ENCODE measurements at places on chromosomes 12 and 14.
A peak's percentile ranks its signal among the peaks of the same experiment; 100 is the strongest.

DNA sequence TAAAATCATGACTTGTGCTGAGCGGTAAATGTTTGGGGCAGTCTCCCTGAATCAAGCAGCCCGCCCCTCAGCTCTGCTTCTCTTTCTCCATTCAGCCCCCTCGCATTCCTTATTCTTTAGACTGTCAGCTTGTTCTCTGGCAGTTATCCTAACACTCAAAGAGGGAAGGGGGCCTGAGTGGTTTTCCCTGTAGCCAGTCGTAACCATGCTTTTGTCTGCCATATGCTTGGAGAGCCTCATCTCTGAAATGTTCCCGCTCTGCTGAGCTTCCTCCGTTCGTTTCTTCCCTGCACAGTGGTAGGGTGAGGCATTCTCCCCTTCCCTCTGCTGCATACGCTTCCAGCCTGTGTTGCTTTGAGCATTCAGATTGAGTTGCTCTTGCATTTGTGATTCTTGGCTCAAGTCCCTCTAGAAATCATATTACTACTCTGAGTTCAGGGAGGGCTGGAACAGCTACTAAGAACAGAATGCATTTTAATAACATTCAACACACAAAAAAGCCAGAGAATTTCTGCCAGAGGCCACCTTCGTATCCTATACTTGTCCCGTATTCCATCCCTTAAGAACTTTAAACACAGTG, 119.7 kb downstream of the FBXL14 start:
- peak; percentile 95 for DNase-seq

DNA sequence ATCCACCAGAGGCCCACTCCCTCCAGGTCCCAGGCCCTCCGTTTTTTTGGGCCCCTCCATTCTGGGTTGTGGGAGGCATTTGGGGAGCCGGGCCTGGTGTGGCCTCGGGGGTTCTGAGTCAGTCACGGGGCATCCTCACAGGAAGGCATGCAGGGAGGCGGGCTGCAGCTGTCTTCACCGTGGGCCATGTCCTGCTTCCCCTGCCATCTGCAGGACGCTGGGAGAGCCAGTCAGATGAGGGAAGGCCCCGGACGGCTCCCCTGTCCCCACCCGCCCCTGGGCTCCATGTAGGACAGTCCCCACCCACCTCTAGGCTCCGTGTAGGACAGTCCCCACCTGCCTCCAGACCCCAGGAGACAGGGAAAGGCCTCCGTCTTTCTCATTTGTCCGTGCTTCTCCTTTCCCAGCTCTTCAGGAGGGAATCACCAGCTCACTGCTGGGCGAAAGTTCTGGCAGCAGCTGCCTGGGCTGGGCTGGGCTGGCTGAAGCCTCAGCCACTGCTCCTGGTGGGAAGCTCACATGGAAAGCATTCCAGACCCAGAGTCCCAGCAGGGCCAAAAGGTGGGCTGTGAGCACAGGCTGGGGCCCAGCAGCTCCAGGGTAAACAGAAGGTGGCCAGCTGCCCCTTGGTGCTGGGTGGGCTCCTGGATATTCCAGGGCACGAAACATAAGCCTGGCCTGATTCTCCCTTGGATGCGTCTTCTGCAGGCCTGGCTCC, 217.8 kb downstream of the KIF26A start:
- no peak for DNase-seq

DNA sequence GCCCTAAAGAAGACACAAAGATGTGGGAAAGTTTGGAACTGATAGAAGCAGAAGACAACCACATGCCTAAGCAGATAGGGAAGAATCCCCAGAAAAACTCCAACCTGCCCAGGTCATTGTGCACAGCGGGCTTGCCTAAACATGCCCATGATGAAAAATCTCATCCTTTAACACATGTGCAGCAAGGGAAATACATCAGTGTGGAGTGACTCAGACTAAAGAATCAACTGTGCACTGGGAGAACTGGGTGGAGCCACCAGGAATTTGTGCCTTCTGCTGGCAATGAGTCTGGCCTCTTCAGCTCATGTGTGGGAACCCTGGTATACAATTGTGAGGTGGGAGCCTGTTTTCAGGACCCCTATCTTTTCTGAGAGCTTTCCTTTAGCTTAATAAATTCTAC, 398.5 kb downstream of the FSCB start:
- no peak for DNase-seq

- DNase-seq: no peak
Measured at GRCh38 chr14:26707234-26707633, 109.4 kb upstream of the NOVA1 start.

DNA sequence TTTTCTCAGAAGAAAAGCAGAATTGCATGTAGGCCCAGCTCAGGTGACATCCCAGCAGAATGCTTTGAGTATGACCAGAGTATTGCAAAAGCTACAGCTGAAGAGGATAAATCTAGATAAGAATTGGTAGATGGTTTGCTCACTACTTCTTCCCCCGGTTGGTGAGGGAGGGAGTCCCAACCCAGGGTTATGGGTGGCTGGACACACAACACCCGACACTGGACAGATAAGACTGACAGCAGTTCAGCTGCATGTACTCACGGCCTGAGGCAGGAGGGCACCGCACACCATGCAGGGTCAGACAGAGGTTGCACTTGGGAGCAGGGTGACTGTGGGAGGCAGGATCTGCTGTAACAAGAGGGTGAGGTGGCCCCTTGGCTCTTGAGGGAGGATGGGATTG, 1.7 kb upstream of the CLEC4C start:
- DNase-seq: no peak

- DNase-seq: no peak
Measured at GRCh38 chr14:102737402-102738372, 39.6 kb upstream of the TRAF3 start.

DNA sequence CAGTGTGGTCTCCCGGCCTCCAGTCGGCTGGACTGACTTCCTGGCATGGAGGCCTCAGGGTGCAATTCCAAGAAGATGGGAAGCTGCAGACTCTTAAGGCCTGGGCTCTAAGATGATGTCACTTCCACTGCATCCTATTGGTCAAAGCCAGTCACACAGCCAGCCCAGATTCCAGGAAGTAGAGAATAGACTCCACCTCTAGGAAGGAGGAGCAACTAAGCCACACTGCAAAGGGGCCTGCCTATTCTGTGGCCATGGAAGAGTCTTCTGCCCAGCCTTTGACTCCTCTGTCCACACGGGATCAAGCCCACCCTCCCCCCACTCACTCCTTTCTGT, 103.9 kb upstream of the RFLNA start:
- DNase-seq: no peak

- no peak for DNase-seq
Measured at GRCh38 chr12:69168828-69169227, 70.5 kb upstream of the CPSF6 start.

GRCh38 chr12:109743076-109743910, 29.7 kb downstream of the FAM222A start:
- DNase-seq: no peak

GRCh38 chr14:94966344-94966743, 191.0 kb downstream of the DICER1 start:
- DNase-seq: no peak

DNA sequence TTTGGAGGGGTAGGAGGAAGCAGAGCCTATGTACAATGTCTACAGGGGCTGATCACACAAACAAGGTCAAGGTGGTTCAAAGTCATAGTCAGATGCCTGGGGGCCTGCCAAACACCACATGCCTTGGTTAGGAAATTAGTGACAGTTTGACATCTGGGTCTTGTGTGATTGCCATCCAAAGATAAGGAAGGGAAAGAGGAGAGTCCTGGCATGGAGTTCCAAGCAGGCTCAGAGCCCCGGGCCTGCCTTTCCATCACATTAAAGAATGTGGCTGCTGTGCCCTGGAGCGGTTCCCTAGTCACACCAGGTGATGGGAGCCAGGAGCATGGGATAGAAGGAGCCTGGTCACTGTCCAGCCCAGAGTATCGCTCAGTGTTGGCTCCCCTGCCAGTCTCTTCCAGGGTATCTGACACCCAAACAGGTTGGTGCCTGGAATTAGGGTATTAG, 53.6 kb upstream of the BCL2L14 start:
- DNase-seq: no peak

DNA sequence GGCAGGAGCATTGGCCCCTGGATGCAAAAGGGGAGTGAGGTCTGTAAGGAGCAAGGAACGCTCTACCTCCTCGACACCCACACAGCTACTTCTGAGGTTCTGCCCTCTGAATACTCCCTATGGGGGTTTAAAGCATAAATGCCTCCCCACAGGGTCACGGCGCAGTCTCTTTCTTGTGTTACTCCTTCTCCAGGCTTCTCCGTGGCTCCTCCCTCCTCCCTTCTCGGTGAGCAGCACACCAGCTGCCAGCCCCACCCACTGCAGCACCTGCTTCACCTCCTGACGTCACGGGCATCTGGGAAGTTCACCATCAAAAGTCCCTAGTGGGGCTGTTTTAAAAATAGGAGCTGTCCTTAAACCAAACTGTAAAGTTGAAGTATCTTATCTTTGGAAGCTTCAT, 67.3 kb downstream of the SPTB start:
- DNase-seq: no peak

DNA sequence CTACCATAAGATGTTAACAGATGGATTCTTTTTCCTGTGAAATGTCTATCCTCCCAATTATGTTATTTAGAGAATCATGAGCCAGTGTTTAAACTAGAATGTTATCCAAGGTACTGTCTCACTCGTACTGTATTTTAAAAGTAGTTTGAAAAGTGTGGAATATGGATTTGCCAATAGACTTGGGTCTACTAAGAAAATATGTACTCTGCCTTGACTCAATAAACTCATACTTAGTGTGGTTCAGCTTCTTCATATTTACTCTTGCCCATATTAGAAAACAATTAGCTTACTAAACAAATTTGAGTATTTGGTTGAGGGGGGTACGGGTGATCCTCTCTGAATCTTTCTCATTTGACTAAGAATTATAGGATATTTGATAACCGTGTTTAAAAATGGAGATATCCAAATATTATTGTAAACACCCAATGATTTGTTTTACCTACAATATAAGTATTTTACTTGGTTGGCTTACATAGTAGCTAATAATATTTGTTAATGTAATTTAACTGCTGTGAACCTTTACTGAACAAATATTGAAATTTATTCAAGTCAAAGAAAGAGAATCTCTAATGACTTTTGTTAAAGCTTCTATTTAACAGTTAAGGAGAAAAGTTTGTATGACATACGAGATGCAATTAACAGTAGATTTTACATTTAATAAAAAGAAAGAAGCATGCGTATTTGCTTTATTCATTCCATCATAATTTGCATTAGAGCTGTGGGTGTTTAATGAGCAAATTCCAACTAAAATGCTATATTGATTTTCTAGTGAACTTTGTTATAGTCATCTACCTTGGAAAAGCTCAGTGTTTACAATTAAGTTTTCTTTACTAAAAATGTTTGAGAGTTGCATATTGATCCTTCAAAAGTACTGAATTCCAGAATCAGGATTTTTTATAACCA, 81.2 kb downstream of the MIPOL1 start:
- no peak for DNase-seq

DNA sequence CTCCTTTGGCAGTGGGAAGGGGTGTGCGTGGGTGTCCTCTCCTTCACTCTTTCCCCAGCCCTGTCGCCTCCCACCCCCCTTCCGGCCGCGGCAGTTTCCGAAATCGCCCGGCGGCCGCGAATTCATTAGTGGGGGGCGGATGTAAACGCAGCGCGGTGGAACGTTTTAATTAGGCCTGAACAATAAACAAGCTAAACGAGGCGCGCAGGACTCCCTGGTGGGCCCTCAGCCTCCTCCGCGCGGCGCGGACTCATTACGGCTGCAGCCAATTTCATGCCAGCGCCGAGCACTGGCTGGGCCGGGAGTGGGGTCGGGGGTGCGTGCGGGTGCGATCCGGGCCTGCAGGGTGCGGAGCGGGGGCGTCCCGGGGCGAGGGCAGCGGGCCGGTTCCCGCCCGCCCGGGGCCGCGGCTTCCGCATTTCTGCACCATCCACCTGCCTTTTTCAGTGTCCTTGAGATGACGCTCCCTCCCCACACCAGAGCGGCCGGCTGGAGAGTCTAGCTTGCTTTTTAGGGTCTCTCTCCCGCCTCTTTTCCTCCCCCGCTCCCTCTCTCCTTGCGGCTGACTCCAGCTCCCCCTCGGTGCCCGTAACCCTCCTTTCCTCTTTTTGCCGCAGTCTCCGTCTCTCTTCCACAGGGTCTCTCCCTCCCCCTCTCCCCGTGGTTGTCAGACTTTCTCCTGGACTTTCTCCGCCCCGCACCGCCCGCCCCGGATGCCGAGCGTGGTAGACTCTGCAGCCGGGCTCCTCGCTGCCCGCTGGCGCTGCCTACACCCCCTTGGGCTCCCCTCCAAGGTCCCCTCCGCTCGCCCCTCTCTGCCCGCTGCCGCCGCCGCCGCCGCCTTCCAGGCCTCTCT, at the start of gene CISTR:
Gene CISTR (minus strand): TSS at position 644 of the 856 bp plus-strand sequence.
- DNase-seq: no peak

DNA sequence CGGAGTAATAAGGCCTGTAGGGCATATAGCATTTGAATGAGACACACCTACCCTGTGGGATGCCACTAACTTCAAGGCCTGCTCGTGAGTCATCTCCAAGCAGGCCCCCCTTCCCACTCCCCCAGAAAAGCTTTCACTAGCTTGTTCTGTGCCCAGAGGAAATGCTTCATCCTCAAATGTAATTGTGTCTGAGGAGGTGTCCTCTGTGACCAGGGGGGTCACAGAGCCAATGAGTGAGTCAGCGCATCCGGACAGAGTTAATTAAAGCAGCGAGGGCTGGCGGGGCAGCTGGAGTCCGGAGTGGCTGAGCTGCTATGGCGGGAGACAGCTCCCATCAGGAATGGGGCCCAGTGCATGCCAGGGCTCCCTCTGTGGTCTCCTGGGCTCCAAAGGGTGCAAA, 27.0 kb upstream of the ESRRB start:
- peak; percentile 63 for DNase-seq

GRCh38 chr12:53070877-53071492, 8.2 kb downstream of the SPRYD3 start:
- DNase-seq: peak; percentile 56

GRCh38 chr14:61939776-61940175, 177.6 kb downstream of the SNAPC1 start:
- DNase-seq: no peak

DNA sequence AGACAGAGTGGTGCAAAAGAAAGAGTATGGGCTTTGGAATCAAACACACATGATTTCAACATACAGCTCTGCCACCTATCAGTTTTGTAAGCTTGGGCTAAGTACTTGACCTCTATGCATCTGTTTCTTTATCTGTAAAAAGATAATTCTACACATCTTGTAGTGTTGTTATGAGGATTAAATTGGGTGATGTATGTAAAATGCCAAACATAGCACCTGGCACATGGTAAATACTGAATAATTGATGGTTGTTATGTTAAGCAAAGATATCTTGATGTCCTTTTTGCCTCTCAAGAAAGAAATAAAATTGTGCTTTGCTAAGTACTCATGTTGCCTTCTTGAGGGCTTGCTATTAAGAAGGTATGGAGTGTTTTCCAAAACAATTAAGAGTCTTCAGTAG, 2.3 kb upstream of the CSRP2 start:
- no peak for DNase-seq

GRCh38 chr12:124497039-124497438, 70.4 kb downstream of the NCOR2 start:
- peak; percentile 54 for DNase-seq

All from fibroblast of skin of abdomen (primary cell).